ENCODE measurements at places on chromosomes 7 and 10. TPM values are rescaled to one million over a fixed set of nuclear protein-coding genes. Genes with fewer than 3 reads are reported as not detected.

Gene WNT16
- 0.18 TPM for total RNA-seq

Gene CFAP43
- not detected for total RNA-seq

Gene FEZF1
- total RNA-seq, result not detected

Gene STYXL1
- 33.0 TPM for total RNA-seq

GRCh38 chr7:100642534-100642907 is 1.2 kb upstream of the TFR2 start:
- no peak for DNase-seq

- DNase-seq, result no peak
Observed at GRCh38 chr7:35805876-35806275, 5.0 kb downstream of the SEPTIN7 start.

- DNase-seq, result peak; percentile 81
Observed at GRCh38 chr7:82805527-82805960, 357.1 kb downstream of the PCLO start.

DNA sequence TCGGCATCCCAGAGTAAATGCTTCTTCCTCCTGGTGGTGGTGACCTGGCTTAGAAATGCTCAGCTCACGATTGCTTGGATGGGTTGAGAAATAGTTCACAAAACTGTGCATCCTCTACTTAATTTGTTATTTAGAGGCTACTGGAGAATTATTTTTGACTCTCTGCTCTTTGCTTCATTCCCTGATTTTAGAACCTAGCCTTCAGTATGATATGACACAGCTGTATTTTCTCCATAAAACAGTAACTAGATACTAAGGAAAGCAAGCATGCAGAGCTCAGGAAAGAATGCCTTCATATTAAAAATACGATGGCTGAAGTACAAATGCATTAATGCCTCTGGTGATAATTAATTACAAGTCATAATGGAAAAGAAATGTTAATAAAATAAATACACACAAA is 602.0 kb upstream of the COBL start:
- no peak for DNase-seq

DNA sequence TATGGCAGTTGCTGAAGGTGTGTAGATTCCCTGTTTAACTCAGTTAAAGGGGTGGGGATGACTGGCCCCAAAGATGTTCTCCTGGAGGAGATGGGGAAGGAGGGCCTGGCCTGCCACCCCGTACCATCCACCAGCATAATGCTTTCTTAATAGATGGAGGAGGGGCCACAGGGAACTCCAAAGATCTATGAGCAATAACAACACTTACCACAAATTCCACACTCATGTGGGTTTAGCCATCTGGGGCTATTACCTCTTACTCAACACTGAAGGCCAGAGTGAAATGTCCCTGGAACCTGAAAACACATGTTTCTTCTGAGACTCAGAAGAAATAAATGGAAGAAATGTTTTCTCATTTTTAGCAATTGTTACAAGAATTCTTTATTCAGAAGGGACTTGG is 259.0 kb downstream of the CXCL12 start:
- peak; percentile 69 for DNase-seq

- DNase-seq, result peak; percentile 8
Observed at GRCh38 chr10:4981722-4982471, 18.7 kb downstream of the AKR1C1 start.

- DNase-seq, result peak; percentile 85
Observed at GRCh38 chr10:115772606-115773005, 500.4 kb downstream of the GFRA1 start.

GRCh38 chr10:42654419-42654818 is 16.0 kb upstream of the ZNF33B start:
- DNase-seq, result no peak

DNA sequence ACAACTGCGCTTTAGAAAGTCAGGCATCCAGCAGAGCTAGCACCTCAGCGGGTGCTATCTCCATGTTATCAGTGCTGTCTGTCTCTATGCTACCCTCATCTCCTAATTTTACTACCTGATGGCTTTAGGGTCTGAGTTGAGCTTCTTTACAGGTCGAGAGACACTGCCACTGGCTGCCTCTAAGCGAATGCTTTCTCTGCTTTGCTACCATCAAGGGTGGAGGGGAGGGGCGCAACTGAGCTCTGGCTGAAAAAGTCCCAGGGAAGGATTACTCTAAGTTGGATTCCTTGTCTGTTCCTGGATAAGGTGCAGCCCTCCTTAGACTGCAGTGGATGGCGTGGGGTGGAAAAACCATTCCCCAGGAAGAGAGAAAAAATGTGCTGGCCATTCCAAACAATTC is 105.7 kb downstream of the CDK14 start:
- DNase-seq, result no peak

GRCh38 chr10:119818889-119819270 is 53.8 kb downstream of the MCMBP start:
- no peak for DNase-seq

GRCh38 chr10:103504181-103504783 is 10.8 kb downstream of the NEURL1 start:
- peak; percentile 48 for DNase-seq

- DNase-seq, result no peak
Observed at GRCh38 chr10:130024779-130025325, 60.8 kb upstream of the EBF3 start.
